CD8-positive, alpha-beta memory T cell (primary cell): ENCODE measurements at places on chromosomes 7 and 10. TPM values are rescaled to one million over a fixed set of nuclear protein-coding genes. Genes with fewer than 3 reads are reported as not detected.

Gene MSS51
- 1.5 TPM for total RNA-seq

GRCh38 chr7:95097291-95097690 is 189.9 kb downstream of the PPP1R9A start:
- H3K4me1 ChIP-seq: no peaks in the 10 kb centered on the region
- H3K4me3 ChIP-seq: no peak overlapping the region
- no peaks in the 10 kb centered on the region for H3K36me3 ChIP-seq

Gene SUN3
- not detected for total RNA-seq

DNA sequence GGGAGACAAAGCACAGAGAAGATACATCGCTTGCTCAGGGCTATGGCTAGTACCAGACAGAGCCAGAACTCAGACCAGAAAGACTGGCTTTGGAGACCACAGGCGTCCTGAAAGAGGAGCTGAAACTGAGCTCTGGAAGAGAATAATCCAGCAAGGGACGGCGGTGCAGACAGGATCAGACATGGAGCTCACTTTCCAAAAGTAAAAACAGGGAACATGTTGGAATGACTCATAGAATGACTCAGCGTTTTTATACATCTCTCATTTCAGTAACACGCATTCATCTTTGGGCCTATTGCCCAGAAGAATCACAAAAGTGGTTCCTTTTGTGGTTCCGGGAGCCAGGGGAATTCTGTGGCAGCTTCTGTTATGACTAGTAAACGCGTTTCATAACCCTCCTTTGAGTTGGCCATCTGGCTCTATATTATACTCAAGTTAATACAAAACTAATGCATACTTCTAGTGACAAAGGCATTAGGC is 37.2 kb downstream of the PLEKHS1 start:
- no peaks in the 10 kb centered on the region for H3K4me1 ChIP-seq
- no peak overlapping the region for H3K4me3 ChIP-seq
- DNase-seq: no peak
- H3K27ac ChIP-seq: no peak overlapping the region
- H3K27me3 ChIP-seq: no peaks in the 10 kb centered on the region
